ENCODE measurements at places on chromosomes 12 and 14. TPM values are rescaled to one million over a fixed set of nuclear protein-coding genes. Genes with fewer than 3 reads are reported as not detected.

GRCh38 chr14:58659061-58659460, 21.3 kb downstream of the DACT1 start:
- no peak for DNase-seq

DNA sequence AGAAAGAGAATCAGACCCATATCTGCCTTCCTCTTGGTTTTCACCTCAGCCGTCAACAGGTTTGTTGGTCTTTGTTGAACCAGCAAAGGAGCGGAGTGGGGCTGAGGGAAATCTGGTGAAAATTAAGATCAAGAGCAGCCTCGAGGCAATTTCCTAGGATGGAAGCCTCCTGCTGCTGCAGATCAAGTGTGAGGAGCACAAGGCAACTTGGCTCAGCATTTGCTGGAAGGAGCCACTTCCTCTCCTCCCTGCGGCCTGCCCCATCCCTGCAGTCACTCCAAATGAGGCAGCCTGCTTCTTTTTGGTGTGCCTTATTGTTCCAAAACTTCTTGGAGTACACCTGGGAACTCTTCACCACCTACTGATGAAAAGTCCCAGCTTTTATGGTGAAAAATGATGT, 4.9 kb downstream of the TC2N start:
- no peak for DNase-seq

- no peak for DNase-seq
Observed at GRCh38 chr14:104698688-104699425, 9.4 kb downstream of the INF2 start.

The USP44 gene
- 8.0 TPM for total RNA-seq

The FAM90A1 gene
- not detected for total RNA-seq

GRCh38 chr12:47102406-47102805, 22.6 kb upstream of the AMIGO2 start:
- DNase-seq: no peak

- no peak for DNase-seq
Observed at GRCh38 chr12:25793196-25793595, 165.3 kb upstream of the RASSF8 start.

GRCh38 chr14:69650948-69651369, 39.6 kb downstream of the SUSD6 start:
- no peak for DNase-seq

- no peak for DNase-seq
Observed at GRCh38 chr12:21585485-21585884, 19.2 kb downstream of the GYS2 start.

The GPD1 gene
- total RNA-seq: 32.2 TPM

- no peak for DNase-seq
Observed at GRCh38 chr12:33529031-33529430, 89.4 kb upstream of the SYT10 start.

DNA sequence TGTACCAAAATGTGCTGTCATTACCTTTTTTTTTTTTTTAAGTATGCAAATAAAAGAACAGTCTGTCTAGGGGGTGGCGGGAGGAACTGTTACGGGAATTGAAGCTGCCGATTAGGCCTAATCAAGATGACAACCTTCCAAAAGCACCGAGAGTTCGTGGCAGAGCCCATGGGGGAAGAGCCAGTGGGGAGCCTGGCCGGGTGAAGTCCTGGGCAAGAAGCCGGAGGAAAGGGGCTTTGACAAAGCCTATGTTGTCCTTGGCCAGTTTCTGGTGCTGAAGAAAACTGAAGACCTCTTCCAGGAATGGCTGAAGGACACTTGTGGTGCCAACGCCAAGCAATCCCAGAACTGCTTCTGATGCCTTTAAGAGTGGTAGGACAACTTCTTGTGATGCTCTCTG, 42.6 kb downstream of the ACTN1 start:
- no peak for DNase-seq

DNA sequence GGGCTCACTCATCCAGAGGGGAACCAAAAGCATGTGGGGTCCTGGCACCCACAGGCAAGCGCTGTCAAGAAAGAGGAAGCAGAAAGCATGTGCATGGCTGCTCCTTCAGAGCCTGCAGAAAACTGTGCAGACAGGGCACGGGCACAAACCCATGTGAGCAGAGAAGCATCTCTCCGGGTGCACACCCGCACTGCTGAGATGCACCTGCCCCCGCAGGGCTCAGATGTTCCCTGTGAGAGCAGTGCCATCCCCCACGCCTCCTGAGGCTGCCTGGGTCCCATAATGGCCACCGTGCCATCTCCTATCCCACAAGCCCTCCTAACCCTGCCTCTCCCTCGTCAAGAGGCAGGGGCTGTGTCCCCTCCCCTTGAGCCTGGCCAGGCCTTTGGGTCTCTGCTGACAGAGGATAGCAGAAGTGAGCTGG, 32.3 kb upstream of the INF2 start:
- no peak for DNase-seq
